NCI-H1694 treated with DMSO at 0.1 percent for 48 hours (cell line): ENCODE measurements at places on chromosomes 13 and 19.

DNA sequence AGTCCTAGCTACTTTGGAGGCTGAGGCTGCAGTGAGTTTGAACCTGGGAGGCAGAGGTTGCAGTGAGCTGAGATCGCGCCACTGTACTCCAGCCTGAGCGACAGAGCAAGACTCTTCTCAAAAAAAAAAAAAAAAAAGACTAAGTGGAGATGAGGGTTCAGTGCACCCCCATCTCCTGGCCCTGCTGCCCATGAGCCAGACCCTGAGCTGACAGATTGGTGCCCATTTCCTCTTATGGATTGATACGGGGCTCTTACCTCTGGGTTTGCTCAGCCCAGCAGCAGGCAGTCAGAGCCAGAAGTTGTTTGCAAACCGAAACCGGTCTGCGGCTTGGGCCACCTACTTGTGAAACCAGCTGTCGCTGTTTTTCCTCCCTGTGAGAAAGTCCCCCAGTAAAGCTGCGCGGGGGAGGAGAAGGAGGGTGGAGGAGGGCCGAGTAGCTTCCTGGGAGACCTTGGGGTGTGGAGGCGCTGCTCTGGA lies 36.9 kb downstream of the ARRDC2 start:
- peak; percentile 88 for DNase-seq

DNA sequence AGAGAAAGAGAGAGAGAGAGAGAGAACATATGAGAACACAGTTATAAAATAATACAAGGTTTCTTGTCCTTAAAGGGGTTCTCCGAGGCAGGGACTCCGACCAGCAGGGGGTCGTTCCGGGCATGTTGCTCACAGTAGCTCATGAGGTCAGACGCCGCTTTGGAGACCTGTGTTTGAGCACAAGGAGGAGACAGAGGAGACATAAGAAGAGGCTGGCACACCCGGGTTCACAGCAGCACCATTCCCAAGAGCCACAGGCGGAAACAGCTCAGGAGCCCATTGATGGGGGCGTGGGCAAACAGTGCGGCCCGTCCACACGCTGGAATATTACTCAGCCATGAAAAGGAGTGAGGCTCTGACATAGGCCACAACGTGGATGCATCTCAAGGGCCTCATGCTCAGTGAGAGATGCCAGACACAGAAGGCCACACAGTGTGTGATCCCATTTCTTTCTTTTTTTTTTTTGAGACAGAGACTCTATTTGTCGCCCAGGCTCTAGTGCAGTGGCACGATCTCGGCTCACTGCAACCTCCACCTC lies 39.1 kb downstream of the GADD45B start:
- DNase-seq: no peak

- peak; percentile 37 for DNase-seq
Measured at GRCh38 chr19:42352301-42353259, 27.1 kb downstream of the MEGF8 start.

DNA sequence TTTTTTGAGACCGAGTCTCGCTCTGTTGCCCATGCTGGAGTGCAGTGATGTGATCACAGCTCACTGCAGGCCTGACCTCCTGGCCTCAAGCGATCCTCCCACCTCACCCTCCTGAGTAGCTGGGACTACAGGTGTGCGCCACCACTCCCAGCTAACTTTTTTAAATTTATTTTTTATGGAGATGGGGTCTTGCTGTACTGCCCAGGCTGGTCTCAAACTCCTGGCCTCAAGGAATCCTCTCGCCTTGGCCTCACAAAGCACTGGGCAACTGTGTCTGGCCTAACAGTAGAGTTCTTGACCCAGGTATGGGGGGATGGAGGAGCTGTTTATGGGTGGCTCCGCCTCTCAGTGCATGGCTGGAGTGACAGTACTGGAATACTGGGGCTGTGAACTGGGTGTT lies 59.6 kb downstream of the SMARCA4 start:
- DNase-seq: no peak

- DNase-seq: no peak
Measured at GRCh38 chr19:18173054-18173571, 500 bp upstream of the IFI30 start.

GRCh38 chr19:5352229-5352763 lies 11.7 kb upstream of the PTPRS start:
- DNase-seq: no peak

DNA sequence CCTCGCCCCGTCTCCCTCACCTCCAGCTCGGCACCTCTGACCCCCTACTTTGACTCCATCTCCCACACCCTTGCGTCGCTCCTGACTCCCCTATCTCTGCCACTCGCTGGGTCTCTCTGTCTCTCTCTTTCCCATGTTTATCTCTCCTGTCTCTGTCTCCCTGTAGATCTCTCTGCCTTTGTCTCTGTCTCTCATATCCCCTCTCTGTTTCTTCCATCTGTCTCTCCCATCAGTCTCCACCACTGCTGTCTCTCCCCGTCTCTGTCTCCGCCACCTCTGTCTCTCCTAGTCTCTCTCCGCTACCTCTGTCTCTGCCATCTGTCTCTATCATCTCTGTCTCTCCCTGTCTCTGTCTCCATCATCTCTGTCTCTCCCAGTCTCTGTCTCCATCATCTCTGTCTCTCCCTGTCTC lies 12.4 kb upstream of the BBC3 start:
- no peak for DNase-seq

DNA sequence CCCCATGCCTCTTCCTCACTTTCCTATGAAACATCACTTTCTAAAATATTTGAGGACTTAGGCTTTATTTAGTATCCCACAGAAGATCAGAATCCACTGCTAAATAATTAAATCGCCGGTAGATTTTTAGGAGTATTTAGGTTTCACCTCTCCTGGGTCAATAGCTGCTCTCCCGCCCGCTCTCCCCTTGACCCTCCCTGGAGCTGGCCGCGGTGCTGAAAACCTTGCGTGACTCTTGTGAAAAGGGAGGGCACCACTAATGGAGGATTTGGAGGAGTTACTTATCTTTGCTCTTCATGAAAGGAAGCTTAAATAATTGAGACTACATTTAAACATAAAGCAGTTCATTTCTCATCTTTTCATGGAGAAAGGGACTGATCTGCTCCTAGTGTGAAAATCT lies 14.1 kb downstream of the POU4F1 start:
- no peak for DNase-seq
